Tibial nerve (tissue), 4 donors: ENCODE measurements at places on chromosomes 1 and 21.
A peak's percentile ranks its signal among the peaks of the same experiment; 100 is the strongest.

- no peaks in the 10 kb centered on the region for H3K4me1 ChIP-seq
- no peak overlapping the region for H3K27ac ChIP-seq
- H3K27me3 ChIP-seq = no peaks in the 10 kb centered on the region
Observed at GRCh38 chr1:235015291-235015985, 113.2 kb downstream of the TOMM20 start.

GRCh38 chr1:97909266-97909665 lies 11.6 kb downstream of the DPYD start:
- peaks cover 50% of the 10 kb centered on the region for H3K4me1 ChIP-seq
- no peak overlapping the region for H3K27ac ChIP-seq
- H3K27me3 ChIP-seq = no peaks in the 10 kb centered on the region
- no peak overlapping the region for H3K4me3 ChIP-seq
- no peaks in the 10 kb centered on the region for H3K36me3 ChIP-seq

DNA sequence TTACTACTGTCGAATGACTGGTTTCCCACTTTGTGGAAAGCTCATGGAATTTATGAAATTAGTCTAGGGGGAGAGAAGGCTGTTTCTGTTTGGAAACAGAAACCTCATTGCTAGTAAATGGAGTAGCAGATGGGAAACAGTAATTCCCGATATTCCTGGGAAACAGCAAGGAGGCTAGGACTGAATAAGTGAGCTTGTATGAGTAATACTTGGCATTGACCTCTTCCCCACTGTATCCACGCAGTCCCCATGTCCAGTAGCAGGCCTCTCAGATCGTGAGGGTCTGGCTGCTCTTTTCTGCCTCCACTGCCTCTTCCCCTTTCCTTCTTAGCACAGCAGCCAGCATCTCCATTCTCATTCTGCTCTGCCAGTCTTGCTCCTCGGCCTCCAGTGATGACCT lies 75.5 kb downstream of the PRDM2 start:
- no peak overlapping the region for H3K4me3 ChIP-seq
- no peaks in the 10 kb centered on the region for H3K4me1 ChIP-seq
- DNase-seq = no peak
- no peaks in the 10 kb centered on the region for H3K27me3 ChIP-seq

DNA sequence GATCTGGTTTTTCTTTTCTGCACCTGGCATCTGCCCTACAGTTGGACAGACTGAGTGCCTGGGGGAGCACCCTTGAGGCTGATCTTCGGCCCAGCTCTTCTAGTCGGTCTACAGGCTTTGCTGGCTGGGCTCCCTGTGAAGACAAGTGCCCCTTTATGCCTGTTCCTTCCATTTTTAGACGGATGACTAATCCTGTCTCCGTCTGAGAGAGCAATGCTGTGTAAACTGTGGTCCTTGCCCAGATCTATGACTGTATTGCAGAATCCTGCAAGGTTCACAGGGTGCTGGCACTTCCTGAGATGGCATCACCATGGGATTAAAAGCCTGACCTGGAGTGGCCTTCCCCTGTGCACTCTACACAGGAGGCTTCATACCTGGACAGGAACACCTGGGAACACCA lies 47.6 kb upstream of the SAMD13 start:
- H3K36me3 ChIP-seq = no peaks in the 10 kb centered on the region
- no peak for DNase-seq
- H3K4me1 ChIP-seq = no peaks in the 10 kb centered on the region
- H3K27me3 ChIP-seq = no peaks in the 10 kb centered on the region
- H3K27ac ChIP-seq = no peak overlapping the region
- H3K4me3 ChIP-seq = no peak overlapping the region

GRCh38 chr1:55313903-55314302 lies 98.7 kb upstream of the USP24 start:
- no peaks in the 10 kb centered on the region for H3K27me3 ChIP-seq
- H3K4me3 ChIP-seq = no peak overlapping the region
- H3K36me3 ChIP-seq = no peaks in the 10 kb centered on the region
- H3K27ac ChIP-seq = no peak overlapping the region
- no peaks in the 10 kb centered on the region for H3K4me1 ChIP-seq

GRCh38 chr1:233031521-233031920 lies 81.1 kb downstream of the NTPCR start:
- no peak for DNase-seq
- no peak overlapping the region for H3K27ac ChIP-seq
- no peaks in the 10 kb centered on the region for H3K27me3 ChIP-seq
- H3K36me3 ChIP-seq = no peaks in the 10 kb centered on the region
- H3K4me3 ChIP-seq = no peak overlapping the region

GRCh38 chr1:108575375-108575774 lies 15.5 kb downstream of the EEIG2 start:
- H3K27me3 ChIP-seq = no peaks in the 10 kb centered on the region
- no peak for DNase-seq
- no peaks in the 10 kb centered on the region for H3K4me1 ChIP-seq
- H3K4me3 ChIP-seq = no peak overlapping the region
- no peak overlapping the region for H3K27ac ChIP-seq
- no peaks in the 10 kb centered on the region for H3K36me3 ChIP-seq

DNA sequence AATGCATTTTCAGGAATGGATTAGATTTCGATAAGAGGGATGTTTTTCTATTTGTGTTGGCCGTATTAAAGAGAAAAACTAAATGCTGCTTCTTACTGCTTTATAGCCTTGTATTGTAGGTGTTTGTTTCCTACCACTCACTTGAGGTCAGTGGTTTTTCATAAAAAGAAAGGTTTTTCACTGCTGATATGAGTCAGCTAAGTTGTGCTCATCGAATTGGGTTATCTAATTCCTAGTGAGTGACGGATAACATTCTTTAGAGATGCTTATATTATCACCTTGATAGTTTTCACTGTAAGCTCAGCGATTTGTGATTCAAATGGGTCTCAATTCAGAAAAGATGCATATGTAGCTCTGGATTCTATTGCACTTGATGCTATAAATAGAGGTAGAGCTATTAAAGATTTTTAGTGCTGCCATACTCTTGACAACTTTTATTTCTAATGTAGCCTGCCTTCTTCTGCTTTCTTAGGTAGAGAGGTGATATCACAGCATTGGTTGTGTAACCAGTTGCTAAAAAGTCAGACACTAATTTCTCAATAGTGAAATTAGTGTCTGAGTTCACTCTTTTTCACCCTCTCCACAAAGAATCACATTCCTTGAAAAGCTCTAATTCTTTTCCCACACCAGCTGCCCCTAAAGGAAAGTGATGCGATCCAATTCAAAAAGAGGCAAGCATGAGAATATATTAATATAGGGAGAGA lies 180.0 kb downstream of the RASAL2 start:
- H3K4me1 ChIP-seq = no peaks in the 10 kb centered on the region
- no peak overlapping the region for H3K4me3 ChIP-seq
- no peak for DNase-seq

DNA sequence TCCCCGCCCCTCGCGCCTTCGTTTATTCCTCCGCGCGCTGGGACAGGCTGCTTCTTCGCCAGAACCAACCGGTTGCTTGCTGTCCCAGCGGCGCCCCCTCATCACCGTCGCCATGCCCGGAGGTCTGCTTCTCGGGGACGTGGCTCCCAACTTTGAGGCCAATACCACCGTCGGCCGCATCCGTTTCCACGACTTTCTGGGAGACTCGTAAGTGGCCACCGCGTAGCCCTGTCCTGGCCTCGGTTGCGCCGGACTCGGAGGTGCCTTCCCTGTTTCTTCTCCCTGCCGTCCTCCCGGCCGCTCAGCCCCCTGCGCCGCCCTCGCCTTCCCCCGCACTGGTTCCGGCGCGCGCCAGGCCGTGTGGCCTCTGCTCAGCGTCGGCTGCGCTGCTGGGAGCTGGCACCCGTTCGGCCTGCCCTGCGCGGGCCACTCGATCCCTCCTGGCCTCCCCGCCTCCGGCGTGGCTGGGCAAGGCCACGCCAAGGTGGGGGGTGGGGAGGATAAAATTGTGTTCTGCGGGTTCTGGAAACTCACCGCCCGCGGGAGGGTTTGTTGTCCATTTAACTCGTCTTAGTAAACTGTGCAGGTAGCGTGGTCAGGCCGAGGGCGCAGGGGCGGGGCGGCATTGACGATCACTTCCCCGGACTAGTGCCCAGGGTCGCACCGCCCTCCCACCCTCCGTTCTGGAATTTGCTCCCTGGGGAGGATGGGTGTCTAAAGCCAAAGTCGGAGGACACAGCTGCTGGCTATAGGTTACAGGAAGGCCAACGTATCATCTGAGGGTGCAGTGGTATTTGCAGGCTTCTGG lies at the start of gene PRDX6:
Gene PRDX6 (plus strand): TSS at position 50 of the 808 bp plus-strand sequence. CDS start 63 bp downstream, at position 113.
- peaks cover 37% of the 10 kb centered on the region for H3K4me1 ChIP-seq
- peak within 1 kb of the TSS; percentile 81 for H3K4me3 ChIP-seq
- DNase-seq = peak; percentile 83

GRCh38 chr1:165650981-165651625 lies 20.1 kb downstream of the MGST3 start:
- peaks cover 21% of the 10 kb centered on the region for H3K4me1 ChIP-seq
- H3K36me3 ChIP-seq = peaks cover 57% of the 10 kb centered on the region
- H3K27me3 ChIP-seq = no peaks in the 10 kb centered on the region
- no peak overlapping the region for H3K27ac ChIP-seq
- no peak overlapping the region for H3K4me3 ChIP-seq
- no peak for DNase-seq

DNA sequence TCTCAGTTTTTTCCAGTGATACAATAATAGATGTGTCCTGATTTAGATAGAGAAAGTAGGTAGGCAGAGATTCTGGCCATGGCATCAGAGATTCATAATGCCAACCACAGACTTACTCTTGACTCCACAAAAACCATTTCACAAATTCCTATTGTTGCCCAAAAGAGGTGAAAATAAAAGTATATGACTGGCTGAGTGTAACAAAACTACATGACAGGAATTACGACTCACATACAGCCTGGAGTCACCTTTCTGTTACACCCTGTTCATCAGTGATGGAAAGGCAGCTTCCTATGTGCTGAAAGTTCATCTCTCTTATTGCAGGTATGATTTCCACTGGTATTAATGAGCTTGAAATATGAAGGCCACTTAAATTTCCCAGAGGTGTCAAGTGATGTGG lies 72.3 kb downstream of the MPZL1 start:
- no peaks in the 10 kb centered on the region for H3K36me3 ChIP-seq
- DNase-seq = no peak

GRCh38 chr1:185674201-185674600 lies 60.0 kb upstream of the HMCN1 start:
- no peak overlapping the region for H3K4me3 ChIP-seq
- H3K27me3 ChIP-seq = no peaks in the 10 kb centered on the region
- no peaks in the 10 kb centered on the region for H3K4me1 ChIP-seq
- H3K36me3 ChIP-seq = no peaks in the 10 kb centered on the region
- DNase-seq = no peak
- no peak overlapping the region for H3K27ac ChIP-seq

DNA sequence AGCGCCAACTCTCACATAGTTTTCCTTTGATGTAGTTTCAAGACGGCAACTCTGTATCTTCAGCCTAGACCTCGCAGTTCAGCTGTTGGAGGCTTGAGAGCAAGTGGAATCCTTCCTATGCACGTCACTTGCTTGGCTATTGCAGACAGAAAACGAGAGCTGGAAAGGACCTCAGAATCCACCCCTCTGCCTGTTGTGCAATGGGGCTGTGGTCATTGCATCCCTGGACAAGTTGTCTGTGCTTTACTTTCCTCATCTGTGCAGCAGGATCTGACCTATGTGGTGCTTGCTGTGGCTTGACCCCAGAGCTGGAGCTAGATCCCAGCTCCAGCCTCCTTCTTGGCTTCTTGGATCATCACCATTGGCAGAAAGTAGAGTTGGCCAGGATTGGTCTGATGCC lies 50.0 kb upstream of the IGSF21 start:
- H3K27me3 ChIP-seq = no peaks in the 10 kb centered on the region
- no peaks in the 10 kb centered on the region for H3K36me3 ChIP-seq
- peak; percentile 17 for DNase-seq
- H3K4me3 ChIP-seq = no peak overlapping the region
- H3K27ac ChIP-seq = no peak overlapping the region

GRCh38 chr1:204697893-204698292 lies 12.4 kb upstream of the LRRN2 start:
- no peaks in the 10 kb centered on the region for H3K27me3 ChIP-seq
- H3K4me1 ChIP-seq = no peaks in the 10 kb centered on the region
- no peak overlapping the region for H3K4me3 ChIP-seq
- no peak overlapping the region for H3K27ac ChIP-seq
- H3K36me3 ChIP-seq = no peaks in the 10 kb centered on the region

DNA sequence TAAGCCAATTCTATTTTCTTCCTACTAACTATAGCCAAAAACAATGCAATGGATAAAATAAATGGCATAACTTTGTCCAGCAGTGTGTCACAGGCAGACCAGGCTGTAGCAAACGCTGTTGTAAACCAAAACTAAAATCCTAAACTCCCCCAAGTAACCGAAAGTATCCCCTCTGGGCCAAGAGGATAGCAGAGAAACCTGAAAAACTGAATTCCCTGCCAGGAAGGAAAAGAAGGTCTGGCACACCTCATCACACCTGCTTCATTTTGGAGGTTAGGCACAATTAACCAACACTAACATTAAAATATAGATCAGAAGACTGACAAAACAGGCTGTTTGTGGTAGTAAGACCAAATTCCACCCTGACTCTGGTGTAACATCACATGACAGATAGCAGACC lies 356.8 kb upstream of the C1orf87 start:
- H3K4me1 ChIP-seq = no peaks in the 10 kb centered on the region
- no peak overlapping the region for H3K27ac ChIP-seq
- no peaks in the 10 kb centered on the region for H3K36me3 ChIP-seq
- H3K27me3 ChIP-seq = no peaks in the 10 kb centered on the region
- H3K4me3 ChIP-seq = no peak overlapping the region

DNA sequence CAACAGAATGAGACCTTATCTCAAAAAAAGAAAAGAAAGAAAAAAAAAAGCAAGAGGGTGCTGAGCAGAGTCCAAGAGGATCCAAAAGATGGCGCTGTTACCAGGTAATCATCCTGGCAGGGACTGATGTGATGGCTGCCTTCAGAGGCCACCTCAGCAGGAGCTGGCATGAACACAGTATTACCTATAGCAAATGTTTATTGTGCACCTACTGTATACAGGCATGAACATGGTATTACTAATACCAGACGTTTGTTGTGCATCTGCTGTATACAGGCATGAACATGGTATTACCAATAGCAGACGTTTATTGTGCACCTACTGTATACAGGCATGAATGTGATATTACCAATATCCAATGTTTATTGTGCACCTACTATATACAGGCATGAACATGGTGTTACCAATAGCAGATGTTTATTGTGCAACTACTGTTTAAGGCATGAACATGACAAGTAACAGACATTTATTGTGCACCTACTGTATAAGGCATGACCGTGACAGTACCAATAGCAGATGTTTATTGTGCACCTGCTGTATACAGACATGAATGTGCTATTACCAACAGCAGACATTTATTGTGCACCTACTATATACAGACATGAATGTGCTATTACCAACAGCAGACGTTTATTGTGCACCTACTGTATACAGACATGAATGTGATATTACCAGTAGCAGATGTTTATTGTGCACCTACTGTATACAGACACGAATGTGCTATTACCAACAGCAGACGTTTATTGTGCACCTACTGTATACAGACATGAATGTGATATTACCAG lies 115.1 kb upstream of the TMEM51 start:
- no peak overlapping the region for H3K4me3 ChIP-seq
- H3K4me1 ChIP-seq = no peaks in the 10 kb centered on the region

GRCh38 chr1:221025956-221026355 lies 146.7 kb downstream of the HLX start:
- no peak for DNase-seq
- H3K4me3 ChIP-seq = no peak overlapping the region
- no peaks in the 10 kb centered on the region for H3K27me3 ChIP-seq
- no peaks in the 10 kb centered on the region for H3K4me1 ChIP-seq
- H3K36me3 ChIP-seq = no peaks in the 10 kb centered on the region

- H3K27ac ChIP-seq = peak overlapping the region; percentile 58
- DNase-seq = no peak
- peaks cover 29% of the 10 kb centered on the region for H3K4me1 ChIP-seq
- H3K27me3 ChIP-seq = no peaks in the 10 kb centered on the region
Observed at GRCh38 chr1:26994020-26994786, 711 bp downstream of the TRNP1 start.
